ENCODE measurements at places on chromosomes 4 and X.

GRCh38 chr4:188158336-188158735 is 19.1 kb downstream of the TRIML1 start:
- DNase-seq, result no peak

DNA sequence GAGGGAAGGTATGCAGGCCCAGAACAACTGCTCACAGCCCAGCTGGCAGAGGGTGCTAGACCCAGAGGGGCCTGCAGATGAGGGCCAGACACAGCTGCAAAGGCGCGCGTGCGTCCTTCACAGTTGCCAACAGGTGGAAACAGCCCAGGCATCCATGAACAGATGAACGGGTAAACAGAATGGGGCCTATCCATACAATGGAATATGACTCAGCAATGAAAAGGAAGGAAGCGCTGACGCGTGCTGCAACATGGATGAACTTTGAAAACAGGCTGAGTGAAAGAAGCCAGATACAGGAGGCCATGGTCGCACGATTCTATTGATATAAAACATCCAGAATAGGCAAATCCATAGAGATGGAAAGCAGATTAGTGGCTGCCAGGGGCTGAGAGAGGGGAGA is 83.1 kb upstream of the DDX3X start:
- no peak for DNase-seq

DNA sequence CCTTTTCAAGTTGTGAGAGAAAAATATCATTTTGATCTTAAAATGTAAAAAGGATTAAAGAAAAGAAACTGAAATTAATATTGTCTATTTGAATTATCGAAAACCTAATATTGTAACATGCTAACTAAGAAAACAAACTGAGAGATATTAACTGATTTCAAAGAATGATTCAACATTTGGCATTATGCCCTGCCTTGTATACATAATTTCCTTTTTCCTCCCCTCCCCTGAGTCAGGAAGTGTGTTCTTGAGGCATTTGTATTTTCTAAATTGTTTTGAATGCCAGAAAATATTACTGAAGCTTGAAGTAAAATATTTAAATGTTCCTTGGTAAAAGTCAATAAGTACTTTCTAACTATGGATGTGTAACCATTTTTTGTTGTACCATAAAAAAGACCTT is 49.4 kb downstream of the RPS6KA3 start:
- DNase-seq, result no peak

- DNase-seq, result no peak
Observed at GRCh38 chrX:109974906-109975655, 27.8 kb upstream of the TMEM164 start.

DNA sequence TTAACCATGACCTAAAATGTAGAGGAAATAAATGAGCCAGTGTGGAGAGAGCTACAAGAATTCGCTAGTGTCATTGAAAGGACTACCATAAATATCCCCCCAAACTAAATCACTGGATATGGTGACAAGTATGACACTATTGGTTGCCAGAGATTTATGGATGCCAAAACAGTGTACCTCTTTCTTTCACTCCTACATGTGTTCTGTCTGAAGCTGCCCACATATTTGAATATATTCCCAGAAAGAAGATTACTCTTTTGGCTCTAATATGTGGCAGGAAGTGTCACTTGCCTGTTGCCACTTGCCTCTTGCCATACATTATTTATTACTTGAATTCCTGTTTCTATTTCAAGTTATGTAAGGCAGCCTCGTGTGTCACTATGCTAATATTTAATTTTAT is 1573.6 kb downstream of the TECRL start:
- DNase-seq, result no peak
